ENCODE measurements at places on chromosomes 13 and 19.

GRCh38 chr19:58182989-58183816 is at the start of gene ZNF274:
Gene ZNF274, plus strand, starts transcription at chr19:58183061. Its CDS starts 905 bp downstream, at chr19:58183966.
- peak; percentile 90 for DNase-seq

GRCh38 chr13:50286324-50286723 is 271.1 kb downstream of the KCNRG start:
- no peak for DNase-seq

- no peak for DNase-seq
Observed at GRCh38 chr13:43389983-43390382, 366.6 kb downstream of the DNAJC15 start.

DNA sequence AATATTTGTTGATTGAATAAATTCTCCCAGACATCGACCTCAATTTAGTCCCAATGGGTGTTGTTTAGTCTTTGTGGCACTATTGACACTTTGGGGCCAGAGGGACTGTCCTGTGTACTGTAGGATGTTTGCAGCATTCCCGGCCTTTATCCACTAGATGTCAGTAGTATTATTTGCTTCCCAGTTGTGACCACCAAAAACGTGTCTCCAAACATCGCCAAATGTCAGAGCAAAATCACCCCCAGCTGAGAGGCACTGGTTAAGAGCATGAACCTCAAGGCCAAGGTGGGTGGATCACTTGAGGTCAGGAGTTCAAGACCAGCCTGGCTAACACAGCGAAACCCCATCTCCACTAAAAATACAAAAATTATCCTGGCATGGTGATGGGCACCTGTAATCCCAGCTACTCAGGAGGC is 15.4 kb downstream of the NLRP12 start:
- peak; percentile 34 for DNase-seq

- DNase-seq, result no peak
Observed at GRCh38 chr13:52348983-52349780, 56.8 kb downstream of the THSD1 start.

GRCh38 chr19:50459638-50460037 is 16.7 kb upstream of the EMC10 start:
- DNase-seq, result no peak

- no peak for DNase-seq
Observed at GRCh38 chr19:18991006-18991405, 42.3 kb downstream of the SUGP2 start.

DNA sequence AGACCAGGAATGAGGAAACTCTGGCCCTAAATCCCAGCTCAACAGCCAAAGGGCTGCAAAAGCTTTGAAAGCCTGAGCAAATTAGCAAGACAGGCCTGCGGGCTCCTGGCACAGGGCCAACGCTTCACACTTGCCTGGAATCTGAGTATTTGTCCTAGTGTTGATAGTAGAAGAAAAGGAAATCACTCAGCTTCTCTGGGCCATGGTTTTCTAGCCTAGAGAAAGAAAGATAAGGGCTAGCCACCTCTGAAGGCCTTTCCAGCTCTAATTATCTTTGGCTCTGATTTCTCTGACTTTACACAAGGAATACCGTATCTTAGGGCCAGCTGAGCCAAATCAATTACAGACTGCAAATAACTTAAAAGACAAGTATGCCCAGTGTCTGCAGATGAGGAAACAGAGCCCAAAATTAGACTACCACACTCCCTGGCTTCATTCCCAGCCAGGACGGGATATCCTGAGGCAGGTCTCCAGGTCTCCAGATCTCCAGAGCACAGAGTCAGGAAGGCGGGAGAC is 69.6 kb downstream of the STK24 start:
- no peak for DNase-seq
